Kidney tubule cell (primary cell): ENCODE measurements at places on chromosomes 5 and 9.
A peak's percentile ranks its signal among the peaks of the same experiment; 100 is the strongest.

GRCh38 chr5:98769210-98769958 lies 4.1 kb upstream of the RGMB start:
- peak; percentile 50 for DNase-seq

GRCh38 chr5:145510769-145511168 lies 324.4 kb downstream of the PRELID2 start:
- no peak for DNase-seq

GRCh38 chr9:124454296-124454695 lies 4.0 kb downstream of the ADGRD2 start:
- no peak for DNase-seq

DNA sequence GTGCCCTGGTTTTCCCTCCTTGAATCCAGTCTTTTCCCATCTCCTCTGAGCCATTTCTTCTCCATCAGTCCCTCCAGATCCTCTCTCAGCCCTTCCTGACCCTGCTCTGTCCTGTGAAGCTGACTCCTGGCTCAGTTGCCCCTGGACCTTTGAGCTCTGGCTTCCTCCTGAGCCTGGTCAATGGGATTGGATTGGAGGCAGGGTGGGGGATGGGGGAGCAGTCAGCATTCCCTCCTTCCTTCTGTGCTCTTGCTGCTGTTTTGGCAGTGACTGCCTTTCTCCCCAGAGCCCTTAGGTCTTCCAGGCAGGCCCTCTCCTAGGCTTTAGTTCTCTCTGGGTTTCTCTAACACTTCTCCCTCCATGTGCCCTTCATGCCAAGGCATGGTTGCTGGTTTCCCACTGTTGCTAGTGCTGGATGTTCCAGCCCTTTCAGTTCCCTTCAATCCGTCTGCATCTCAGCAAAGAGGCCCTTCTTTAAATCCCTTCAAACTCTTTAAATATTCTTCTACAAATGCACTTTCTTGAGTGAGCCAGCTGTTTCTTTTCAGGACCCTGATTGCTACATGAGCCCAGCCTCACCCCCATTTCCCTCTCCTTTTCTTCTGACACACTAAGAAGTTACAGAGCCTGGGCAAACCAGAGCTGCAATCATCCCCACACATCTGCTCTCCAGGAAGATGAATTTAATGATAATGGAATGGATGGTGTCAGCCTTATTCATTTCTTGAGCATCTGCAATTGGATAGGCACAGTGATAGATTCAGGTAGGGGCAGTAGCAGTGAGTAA lies 2.2 kb downstream of the TNFSF15 start:
- no peak for DNase-seq

DNA sequence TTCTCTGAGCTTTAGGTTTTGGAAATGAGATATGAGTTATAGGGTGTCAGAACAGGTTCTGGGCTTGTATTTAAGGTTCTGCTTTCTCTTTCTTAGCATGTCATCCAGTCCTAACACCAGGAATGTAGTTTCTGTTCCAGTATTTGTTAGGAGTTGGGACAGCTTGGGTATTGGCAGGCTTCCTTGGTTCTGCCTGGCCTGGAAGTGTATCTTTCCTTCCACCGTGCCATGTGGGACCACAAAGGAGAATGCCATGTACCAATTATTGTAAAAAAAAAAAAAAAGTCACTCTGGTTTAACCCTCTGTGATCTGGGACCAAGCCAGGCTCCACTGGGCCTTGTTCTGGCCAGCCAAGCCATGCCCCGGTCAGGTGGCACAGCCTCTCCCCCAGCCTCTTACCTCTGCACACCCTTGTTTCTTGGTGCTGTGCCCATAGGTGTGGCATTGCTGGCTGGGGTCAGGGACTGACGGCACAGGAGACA lies 47.8 kb downstream of the ARHGAP26 start:
- no peak for DNase-seq

- no peak for DNase-seq
Measured at GRCh38 chr5:77851176-77852067, 75.3 kb upstream of the TBCA start.

DNA sequence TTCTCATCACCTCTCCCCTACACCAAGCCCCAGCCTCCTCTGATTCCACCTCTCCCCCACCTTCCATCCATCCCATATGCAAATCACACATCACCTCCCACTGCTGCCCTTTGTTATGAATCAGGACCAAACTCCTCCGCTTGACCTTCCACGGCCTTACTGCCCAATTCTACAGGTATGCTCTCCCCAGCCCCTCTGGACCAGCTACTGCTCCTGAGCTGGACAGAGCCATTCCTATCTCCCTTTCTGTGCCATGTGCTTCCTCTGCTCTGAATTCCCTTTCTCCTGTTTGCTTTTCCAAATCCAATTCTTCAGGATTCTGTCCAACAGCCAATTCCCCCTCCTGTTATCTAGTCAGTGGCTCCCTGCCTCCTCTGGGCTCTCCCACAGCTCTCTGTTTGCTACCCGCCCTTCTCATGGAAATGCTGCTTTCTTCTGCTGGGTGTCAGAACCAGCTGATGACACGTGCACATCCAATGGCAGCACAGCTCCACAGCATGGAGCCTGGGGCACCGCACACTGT lies 8.3 kb downstream of the FABP6 start:
- no peak for DNase-seq

DNA sequence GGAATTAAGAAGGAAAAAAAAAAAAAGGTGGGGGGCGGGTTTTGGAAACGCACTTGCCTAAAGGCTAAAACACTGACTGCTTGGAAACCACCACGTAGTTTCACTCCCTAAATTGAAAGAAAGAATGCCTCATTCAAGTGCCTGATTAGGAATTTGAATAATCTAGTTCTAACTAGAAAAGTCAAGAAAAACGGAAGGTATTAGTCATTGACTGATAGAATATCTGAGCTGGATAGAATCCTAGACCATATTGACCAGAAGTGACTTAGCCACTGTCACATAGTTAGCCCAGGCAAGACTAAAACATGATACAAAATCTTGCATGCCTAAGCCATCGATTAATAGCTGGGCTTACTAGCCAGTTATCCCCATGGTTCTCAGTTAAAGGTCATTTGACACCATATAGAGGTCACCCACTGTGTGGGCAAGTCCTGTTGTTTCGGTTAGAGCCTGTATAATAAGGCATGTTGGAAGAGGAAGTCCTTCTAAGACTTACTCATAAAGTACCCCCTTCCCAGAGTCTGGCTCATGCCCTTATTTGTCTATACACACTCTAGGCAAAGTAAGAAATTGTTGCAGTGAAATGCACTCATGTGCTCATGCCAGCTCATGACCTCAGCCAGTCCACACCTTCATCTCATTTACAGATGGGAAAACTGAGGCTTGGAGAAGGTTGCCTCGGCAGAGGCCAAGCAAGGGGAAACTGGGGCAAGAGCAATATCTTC lies 40.2 kb downstream of the SH3RF2 start:
- DNase-seq = peak; percentile 90

GRCh38 chr5:76389513-76390154 lies 13.5 kb upstream of the IQGAP2 start:
- DNase-seq = no peak
